ENCODE measurements at places on chromosomes 5 and 9.

- no peak for DNase-seq
Measured at GRCh38 chr9:82021198-82021597, 32.6 kb downstream of the SPATA31D1 start.

- no peak for DNase-seq
Measured at GRCh38 chr5:95815155-95815729, 7.3 kb downstream of the GLRX start.

GRCh38 chr9:38214432-38214831 is 145.4 kb upstream of the SHB start:
- DNase-seq: no peak

DNA sequence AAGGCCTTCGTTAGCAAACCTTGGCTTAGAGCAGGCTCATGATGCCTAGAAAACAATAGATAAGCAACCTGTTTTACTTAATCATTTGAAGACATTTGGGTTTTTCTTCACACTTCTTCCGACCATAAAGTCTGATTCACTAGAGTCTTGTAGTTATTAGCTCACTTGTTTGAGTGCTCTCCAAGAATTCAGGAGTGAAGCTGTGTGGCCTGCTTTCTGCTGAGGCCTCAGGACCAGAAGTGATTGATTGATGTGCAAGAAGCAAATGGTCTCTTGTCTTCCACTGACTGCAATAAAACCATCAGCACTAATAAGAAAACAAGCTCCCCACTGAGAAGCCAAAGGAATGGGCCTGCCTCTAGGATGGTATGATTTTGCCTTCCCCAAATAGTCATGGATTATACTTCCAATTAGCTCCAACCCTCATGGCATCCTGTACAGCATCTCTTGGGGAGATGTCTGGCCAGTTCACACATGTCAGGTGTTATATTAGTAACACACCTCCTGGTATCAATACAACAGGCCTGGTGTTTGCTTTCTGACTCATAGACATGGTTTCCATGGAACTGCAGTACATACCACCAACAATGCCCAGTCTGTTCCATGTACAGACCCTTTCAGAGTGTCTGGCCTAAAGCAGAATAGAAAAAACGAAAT is 317.6 kb downstream of the CWC27 start:
- DNase-seq: no peak

DNA sequence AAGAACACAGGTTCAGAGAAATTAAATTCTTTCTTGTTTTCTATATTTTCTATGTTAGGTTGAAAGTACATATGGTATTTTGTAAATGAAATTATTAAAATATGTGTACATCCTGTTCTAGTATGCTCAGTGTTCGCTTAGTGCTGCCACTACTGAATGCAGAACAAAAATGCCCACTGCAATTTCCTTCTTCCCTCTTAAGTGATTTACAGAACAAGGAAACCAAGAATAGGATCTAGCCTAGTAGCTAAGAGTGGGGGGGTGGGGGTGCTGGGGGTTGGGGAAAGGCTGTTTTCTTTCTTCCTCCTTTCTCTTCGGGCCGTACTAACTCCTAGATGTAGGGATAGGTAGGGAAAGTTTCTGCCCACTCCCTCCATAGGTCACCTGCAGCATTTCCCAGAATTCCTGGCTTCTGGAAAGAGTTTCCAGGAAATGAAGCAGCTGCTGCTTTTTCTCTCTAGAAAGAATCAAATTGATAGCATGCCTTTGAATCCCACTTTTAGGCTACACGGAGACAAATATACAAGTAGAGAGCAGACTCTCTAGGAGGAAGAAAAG is 15.7 kb downstream of the SPATA9 start:
- no peak for DNase-seq

DNA sequence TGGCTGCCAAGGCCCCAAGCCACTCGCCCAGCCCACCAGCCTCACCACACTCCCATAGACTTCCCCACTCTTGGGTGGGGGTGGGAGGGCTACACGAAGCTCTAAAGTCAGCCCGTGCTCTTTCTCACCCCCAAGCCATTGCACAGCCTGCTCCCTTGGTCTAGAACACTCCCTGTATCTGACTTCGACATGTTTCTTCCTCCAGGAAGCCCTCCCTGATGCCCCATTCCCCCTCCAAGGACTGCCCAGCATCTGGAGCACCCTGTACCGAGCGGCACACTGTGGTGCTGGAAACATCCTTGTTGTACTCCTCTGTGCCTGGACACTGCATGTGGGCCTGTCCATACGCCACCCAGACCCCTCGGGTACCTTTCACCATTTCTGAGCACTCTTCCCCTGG is 49.4 kb upstream of the KCNMB1 start:
- DNase-seq: no peak

DNA sequence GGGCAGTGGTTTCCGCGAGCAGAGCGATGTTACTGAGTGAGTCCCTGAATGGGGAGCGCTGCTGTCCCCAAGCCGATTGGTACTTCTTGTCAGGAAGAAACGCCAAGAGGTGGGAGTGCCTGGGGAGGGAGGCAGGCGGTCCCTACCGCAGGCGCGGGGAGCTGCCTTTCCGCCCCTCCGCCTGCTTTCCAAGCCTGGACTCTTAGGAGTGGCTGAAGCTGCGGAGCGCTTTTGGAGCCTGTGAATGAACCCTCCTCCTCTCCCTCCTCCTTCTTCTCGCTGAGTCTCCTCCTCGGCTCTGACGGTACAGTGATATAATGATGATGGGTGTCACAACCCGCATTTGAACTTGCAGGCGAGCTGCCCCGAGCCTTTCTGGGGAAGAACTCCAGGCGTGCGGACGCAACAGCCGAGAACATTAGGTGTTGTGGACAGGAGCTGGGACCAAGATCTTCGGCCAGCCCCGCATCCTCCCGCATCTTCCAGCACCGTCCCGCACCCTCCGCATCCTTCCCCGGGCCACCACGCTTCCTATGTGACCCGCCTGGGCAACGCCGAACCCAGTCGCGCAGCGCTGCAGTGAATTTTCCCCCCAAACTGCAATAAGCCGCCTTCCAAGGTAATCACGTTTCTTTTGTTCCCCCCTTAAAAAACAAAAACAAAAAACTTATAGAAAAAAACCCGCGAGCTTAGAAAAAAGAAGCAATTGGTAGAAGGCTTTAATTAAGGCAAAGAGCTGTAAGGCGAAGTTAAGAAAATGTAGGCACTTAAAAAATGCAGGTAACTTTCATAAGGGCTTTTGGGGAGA is at the start of gene VCAN:
Gene VCAN (plus strand): TSS at position 340 of the 808 bp plus-strand sequence. CDS start 11,775 bp downstream, outside the sequence.
- DNase-seq: no peak

- no peak for DNase-seq
Measured at GRCh38 chr9:15140051-15140450, 167.0 kb downstream of the TTC39B start.

DNA sequence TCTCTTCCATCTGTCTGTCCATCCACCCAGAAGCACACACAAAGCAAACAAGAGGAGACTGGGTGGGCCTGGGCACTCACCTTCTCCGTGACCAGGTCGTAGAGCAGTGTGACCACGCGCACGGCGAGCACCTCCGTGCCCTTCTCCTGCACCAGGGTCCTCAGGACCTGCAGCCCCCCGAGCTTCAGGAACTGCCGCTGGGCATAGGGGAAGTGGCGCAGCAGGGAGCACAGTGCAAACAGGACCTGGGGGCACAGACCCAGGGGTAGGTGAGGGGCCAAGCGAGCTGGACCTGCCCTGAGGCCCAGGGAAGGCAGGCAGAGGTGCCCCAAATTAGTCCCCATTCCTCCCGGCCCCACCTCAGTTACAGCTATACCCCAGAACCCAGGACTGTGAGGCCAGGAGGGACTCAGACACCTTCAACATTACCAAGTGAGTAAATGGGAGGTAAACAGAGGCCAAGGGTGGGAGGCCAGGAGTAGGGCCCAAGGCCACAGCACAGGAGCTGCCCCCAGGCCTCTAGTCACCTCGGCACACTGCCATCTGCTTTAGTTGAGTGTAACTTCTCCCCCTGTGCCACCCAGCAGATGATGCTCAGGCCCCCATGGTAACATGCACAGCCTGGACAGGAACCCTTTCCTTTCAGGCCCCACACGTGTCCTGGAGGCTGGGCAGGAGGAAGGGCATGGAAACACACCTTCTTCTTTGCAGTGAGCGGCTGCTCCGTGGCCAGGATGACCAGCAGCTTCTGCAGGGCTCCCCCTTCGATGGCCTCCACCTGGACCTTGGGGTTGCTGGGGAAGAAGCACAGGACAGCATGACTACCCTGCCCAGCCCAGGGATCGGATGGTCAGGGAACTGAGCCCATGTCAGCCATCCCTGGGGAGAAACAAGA is 76.2 kb upstream of the LRRTM2 start:
- DNase-seq: no peak

Measured in activated T-cell treated with anti-CD3 and anti-CD28 coated beads, Interleukin-2, amount 50 U/mL, for 1 hour (primary cell).